ENCODE measurements at places on chromosomes 6 and 20. TPM values are rescaled to one million over a fixed set of nuclear protein-coding genes. Genes with fewer than 3 reads are reported as not detected.

DNA sequence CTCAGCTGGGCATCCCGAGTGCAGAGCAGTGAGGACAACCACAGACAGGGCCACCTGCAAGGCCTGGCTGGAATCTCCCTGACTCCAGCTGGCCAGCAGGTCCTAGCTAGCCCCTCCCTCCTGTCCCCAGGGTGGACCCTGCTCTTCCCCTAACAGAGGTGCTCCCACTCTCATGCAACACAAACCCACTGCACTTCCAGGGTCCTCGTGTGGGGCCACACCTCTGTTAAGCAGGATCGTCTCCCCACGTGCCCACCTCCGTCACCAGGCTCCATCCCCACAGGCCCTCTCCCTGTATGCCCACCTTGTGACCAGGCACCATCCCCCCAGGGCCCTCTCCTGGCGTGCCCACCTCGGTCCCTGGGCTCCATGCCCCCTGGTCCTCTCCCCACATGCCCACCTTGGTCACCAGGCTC is 17.3 kb downstream of the TAF4 start:
- no peak for DNase-seq
- peaks cover 2% of the 10 kb centered on the region for H3K4me1 ChIP-seq
- no peak overlapping the region for H3K4me3 ChIP-seq

Gene HLA-DPB1
- 153 TPM for total RNA-seq

- DNase-seq = no peak
- no peak overlapping the region for H3K27ac ChIP-seq
- H3K36me3 ChIP-seq = no peaks in the 10 kb centered on the region
- no peaks in the 10 kb centered on the region for H3K4me1 ChIP-seq
- H3K4me3 ChIP-seq = no peak overlapping the region
- H3K27me3 ChIP-seq = no peaks in the 10 kb centered on the region
These were observed 17.8 kb downstream of the SCUBE3 start for GRCh38 chr6:35231563-35231962.

DNA sequence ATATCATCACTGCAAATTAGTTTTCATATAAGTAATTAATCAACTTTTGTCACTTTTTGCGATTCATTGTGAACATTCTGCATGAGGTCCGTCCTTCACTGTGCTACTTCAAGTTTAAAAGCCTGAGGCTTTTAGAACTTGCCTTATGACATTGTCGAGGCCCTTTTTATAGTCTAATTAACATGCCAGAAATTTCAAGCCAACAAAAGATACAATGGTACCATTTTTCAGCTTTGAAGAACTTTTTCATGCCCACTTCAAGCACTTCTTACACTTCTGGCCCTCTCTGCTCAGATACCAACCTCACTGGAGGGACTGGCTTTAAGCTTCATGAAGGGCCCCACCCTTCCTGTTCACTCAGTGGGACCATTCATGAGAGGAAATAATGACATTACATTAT is 323.1 kb downstream of the TPBG start:
- H3K4me1 ChIP-seq = no peaks in the 10 kb centered on the region
- DNase-seq = no peak
- no peaks in the 10 kb centered on the region for H3K27me3 ChIP-seq

- peaks cover 75% of the 10 kb centered on the region for H3K36me3 ChIP-seq
- no peak overlapping the region for H3K4me3 ChIP-seq
- no peak for DNase-seq
- no peak overlapping the region for H3K27ac ChIP-seq
These were observed 25.1 kb downstream of the BRPF3 start for GRCh38 chr6:36221674-36222073.

DNA sequence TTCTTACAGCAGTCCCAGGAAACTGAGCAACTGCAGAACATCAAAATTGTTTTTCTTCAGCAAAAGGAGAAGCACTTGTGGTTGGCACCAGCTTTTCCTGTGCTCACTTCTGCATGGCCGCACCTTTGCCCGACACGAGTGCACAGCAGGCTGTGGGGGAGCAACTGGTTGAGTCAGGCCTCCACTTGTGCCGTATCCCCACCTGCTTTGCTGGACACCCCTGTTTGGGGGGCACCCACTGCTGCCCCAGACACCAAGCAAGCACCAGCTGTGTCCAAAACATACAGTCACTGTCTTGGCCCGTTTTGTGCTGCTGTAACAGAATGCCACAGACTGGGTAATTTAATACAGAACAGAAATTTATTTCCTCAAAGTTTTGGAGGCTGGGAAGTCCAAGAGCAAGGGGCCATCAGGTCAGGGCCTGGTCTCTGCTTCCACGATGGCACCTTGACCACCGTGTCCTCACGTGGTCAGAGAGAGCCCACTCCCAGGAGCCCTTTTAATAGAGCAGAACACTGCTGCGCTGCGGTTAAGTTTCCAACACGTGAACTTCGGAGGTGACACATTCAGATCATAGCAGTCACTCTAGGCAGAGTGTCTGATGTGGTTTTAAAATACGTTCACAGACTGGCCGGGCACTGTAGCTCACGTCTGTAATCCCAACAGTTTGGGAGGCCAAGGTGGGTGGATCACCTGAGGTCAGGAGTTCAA is 8.7 kb upstream of the GMEB2 start:
- H3K27me3 ChIP-seq = no peaks in the 10 kb centered on the region
- peaks cover 88% of the 10 kb centered on the region for H3K4me1 ChIP-seq
- H3K27ac ChIP-seq = peak overlapping the region; percentile 94
- peak overlapping the region; percentile 73 for H3K4me3 ChIP-seq
- no peaks in the 10 kb centered on the region for H3K36me3 ChIP-seq
- DNase-seq = peak; percentile 90

Gene FAM217A
- total RNA-seq = not detected

GRCh38 chr6:114878091-114878490 is 535.3 kb upstream of the HS3ST5 start:
- DNase-seq = no peak
- H3K4me3 ChIP-seq = no peak overlapping the region
- H3K4me1 ChIP-seq = no peaks in the 10 kb centered on the region
- H3K27me3 ChIP-seq = no peaks in the 10 kb centered on the region

Gene CCN5
- not detected for total RNA-seq

- H3K4me3 ChIP-seq = no peak overlapping the region
- DNase-seq = no peak
- H3K27ac ChIP-seq = no peak overlapping the region
- no peaks in the 10 kb centered on the region for H3K4me1 ChIP-seq
- no peaks in the 10 kb centered on the region for H3K36me3 ChIP-seq
- peaks cover 2% of the 10 kb centered on the region for H3K27me3 ChIP-seq
These were observed 240.4 kb upstream of the MARCKS start for GRCh38 chr6:113616701-113617274.

DNA sequence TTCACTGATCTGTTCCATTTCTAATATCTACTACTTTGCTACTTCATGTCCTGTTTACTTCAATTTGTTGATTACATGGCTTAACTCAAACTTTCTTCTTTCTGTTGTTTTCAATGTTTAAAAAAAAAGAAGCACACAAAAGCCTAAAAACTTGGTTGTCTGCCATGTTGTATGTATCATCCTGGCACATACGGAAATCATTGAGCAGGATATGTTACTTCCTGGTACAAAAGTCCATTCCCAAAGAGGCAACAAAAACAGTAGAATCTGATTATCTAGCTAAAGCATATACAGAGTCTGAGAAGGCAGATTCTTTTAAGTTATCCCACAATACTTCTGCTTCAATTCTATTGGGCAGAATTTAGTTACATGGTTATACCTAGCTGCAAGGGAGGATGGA is 14.5 kb upstream of the COL12A1 start:
- DNase-seq = no peak
- no peak overlapping the region for H3K27ac ChIP-seq
- no peaks in the 10 kb centered on the region for H3K4me1 ChIP-seq
- H3K36me3 ChIP-seq = no peaks in the 10 kb centered on the region
- peaks cover 23% of the 10 kb centered on the region for H3K27me3 ChIP-seq
- H3K4me3 ChIP-seq = no peak overlapping the region

Gene SHLD1
- 10.4 TPM for total RNA-seq

Gene MAFB
- not detected for total RNA-seq

- no peak overlapping the region for H3K27ac ChIP-seq
- H3K4me3 ChIP-seq = no peak overlapping the region
- no peak for DNase-seq
- no peaks in the 10 kb centered on the region for H3K27me3 ChIP-seq
These were observed 166.0 kb downstream of the RALGAPA2 start for GRCh38 chr20:20546402-20546801.

Gene TMX4
- 71.7 TPM for total RNA-seq

All from CD4-positive, CD25-positive, alpha-beta regulatory T cell (primary cell).